ENCODE measurements at places on chromosomes 1 and 21. TPM values are rescaled to one million over a fixed set of nuclear protein-coding genes. Genes with fewer than 3 reads are reported as not detected.

WNT2B gene
- 0.18 TPM for total RNA-seq

KIFAP3 gene
- 18.4 TPM for total RNA-seq

NPL gene
- total RNA-seq = 2.2 TPM

DOP1B gene
- 2.4 TPM for total RNA-seq

ROR1 gene
- 35.4 TPM for total RNA-seq

ADORA3 gene
- total RNA-seq = not detected

FAM72C gene
- 1.5 TPM for total RNA-seq

KRTAP24-1 gene
- not detected for total RNA-seq

KCNA2 gene
- 0.16 TPM for total RNA-seq

CYYR1 gene
- 1.6 TPM for total RNA-seq

TLR5 gene
- total RNA-seq = under 0.01 TPM

CNR2 gene
- not detected for total RNA-seq

ESRRG gene
- total RNA-seq = not detected

LMX1A gene
- total RNA-seq = not detected

ADCY10 gene
- under 0.01 TPM for total RNA-seq

CD5L gene
- not detected for total RNA-seq

DDAH1 gene
- total RNA-seq = 83.8 TPM

BEND5 gene
- total RNA-seq = 3.7 TPM

ADAMTSL4 gene
- total RNA-seq = 9.4 TPM

KCNJ15 gene
- total RNA-seq = not detected

TNFRSF8 gene
- 0.18 TPM for total RNA-seq

GBP6 gene
- total RNA-seq = not detected

AGO3 gene
- 4.7 TPM for total RNA-seq

F13B gene
- total RNA-seq = not detected

OR2L13 gene
- total RNA-seq = not detected

OR2L8 gene
- total RNA-seq = not detected

SCMH1 gene
- 16.0 TPM for total RNA-seq

SH2D1B gene
- total RNA-seq = not detected

NEGR1 gene
- 7.2 TPM for total RNA-seq

TMEM50B gene
- 20.3 TPM for total RNA-seq

Data from cardiac atrium fibroblast (primary cell).